ENCODE measurements at places on chromosomes 12 and 14.
A peak's percentile ranks its signal among the peaks of the same experiment; 100 is the strongest.

DNA sequence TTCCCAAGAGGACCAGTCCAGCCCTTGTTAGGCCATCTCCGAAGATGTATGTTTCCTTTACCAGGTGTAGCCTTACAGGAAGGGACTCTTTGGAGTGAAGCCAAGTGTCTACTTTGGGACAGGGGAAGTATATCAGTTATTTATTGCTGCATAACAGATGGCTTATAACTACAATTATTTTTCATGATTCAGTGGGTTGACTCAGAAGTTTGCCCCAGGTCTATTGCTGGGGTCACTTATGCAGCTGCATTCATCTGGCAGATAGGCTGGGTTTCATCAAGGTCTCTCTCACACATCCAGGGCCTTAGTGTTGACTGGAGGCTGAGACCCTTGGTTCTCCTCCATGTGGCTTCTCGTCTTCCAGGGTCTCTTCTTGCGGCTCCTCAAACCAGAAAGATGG is 170.1 kb downstream of the NRXN3 start:
- no peak for DNase-seq

DNA sequence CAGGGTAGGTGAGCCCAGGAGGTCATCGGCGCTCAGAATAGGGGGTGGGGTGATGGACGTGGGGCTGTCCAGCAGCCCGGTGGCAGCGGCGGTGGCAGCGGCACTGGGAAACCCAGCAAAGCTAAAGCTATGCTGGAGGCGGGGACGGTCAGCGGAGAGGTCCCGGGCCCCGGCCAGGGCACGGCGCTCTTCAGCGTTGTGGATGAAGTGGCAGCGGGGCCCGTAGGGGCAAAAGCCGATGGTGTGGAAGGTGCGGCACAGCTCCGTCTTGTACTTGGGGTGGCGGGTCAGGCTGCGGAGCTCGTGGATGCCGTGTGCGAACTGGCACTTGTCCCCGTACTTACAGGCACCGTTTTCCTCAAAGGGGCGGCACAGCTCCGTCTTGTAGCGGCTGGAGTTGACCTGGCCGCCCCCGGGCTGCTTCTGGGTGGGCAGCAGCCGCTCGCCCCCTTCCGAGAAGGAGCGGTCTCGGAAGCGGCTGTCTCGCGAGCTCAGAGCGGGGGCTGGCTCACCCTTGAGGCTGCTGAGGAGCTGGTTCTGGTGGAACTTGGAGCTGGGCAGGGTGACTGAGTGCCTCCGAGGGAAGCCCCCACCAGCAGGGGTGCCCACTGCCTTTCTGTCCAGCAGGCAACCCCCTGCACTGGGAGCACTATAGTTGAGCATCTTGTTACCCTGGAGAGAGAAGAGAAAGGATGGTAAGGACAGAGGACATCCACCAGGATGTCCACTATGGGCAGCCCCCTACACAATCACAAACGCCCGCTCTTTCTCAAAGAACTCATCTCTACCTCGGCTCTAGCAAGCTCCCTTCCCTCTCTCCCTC is 2.8 kb downstream of the ZFP36L1 start:
- no peak for DNase-seq

DNA sequence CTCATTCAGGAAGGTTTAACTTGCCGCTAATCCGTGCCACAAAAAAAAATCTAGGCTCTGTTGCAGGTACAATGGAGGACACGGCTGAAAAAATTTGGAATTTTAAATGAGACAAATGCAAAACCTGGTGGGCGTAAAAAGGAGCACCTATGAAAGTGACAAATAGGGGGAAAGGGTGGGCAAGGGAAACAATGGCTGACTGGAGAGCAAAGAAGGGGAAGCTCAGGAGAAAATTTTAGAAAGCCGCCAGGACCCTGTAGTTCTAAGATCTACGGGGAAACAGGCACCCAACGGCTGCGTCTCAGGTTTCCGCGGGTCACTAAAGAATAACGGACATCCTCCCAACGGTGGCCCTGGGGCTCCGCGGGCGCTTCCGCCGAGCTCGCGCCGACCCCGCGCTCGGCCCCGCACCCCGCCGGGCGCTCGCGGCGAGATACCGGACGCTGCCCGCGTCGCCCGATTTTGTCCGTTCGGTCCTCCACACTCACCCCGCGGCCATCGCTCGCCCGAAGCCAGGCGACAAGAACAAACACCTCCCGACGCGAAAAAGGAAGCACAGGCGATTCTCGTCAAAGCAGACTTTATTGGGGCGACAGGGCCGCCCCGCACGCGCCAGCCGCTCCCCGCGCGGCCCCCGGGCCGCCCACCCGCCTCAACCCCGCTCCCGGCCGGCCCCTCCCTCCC is 1.1 kb upstream of the YY1 start:
- DNase-seq: no peak

DNA sequence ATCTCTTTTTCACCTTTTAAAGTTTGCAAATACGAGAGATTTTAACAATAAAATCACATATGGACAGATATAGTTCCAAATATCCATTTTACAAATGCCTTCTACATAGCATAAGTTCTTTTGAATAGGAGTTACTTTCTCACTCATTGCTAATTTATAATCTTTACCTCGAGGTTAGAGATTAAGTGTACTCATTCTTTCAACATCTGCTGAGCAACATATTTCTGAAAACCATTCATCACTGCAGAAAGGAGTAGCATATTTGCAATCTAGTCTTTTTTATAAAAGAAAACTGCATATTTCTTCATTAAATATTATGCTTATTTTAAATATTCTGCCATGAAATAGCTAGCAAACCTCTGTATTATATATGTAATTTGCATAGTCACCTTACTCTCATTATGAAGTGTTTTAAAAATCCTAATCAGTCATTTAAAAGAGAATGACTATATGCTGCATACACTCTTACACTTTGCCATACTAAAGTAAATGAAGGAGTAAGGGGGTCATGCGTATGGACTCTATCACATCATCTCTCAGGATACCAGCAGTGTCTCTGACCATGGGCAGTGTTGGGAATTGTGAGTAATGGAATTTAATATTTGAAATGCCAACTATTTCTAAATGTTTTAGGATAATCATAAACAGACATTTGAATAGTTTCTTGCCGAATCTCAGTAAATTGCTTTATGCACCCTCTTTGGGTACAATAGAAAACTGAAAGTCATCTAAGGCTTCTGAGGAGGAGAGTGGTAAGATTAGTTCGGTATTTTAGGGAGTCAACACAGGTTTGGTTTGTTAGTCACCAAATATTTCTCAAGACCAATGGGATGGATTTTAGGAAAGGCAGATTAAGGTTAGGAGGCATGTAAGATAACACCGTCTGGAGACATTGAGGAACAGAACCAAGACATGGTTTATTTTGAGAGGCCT is 524.8 kb upstream of the ATP2B1 start:
- no peak for DNase-seq

GRCh38 chr14:35898217-35898775 is 72.2 kb downstream of the BRMS1L start:
- DNase-seq: no peak

- DNase-seq: peak; percentile 79
Measured at GRCh38 chr12:89384050-89384758, 31.9 kb upstream of the DUSP6 start.

DNA sequence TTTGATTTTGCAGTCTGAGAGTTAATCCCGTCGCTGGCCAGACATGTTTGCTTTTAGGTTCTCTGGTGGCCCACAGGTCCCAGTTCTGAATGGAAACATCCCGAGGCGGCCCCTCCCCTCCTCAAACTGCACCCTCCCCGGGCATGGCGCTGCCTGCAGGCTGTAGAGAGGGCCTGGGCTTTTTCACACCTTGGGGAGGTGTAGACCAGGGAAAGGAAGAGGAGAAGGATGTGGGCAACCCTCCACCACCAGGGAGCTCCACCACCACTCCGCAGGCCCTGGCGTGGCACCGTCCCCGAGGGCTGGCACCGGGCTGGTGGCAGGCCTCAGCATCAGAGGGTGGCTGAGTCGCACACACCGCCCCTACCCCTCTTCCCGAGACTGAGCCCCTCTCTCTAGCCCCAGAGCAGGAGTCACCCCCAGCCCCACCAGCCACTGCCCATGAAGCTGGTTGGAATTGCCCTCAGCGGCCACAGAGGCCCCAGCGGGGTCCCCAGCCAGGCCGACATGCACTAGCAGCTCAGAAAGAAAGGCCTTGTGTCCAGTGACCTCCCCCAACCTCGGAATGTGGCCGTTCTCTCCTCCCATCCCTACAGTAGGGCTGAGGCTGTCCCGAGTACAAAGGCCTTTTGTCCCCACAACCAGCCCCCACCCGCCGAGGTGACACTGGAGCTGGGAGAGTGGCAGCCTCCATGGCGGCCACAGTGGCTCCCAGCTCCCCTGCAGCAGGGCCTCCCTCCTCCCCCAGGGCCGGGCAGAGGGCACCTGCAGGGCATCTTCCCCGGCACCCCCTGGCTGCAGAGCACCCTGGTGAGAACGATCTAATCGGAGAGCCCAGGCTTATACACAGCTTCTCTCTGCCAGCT is 23.5 kb upstream of the INF2 start:
- DNase-seq: no peak

- no peak for DNase-seq
Measured at GRCh38 chr14:93137864-93138263, 22.1 kb upstream of the ITPK1 start.

- no peak for DNase-seq
Measured at GRCh38 chr12:49982246-49983087, 9.7 kb downstream of the AQP6 start.

- DNase-seq: peak; percentile 43
Measured at GRCh38 chr12:30996255-30996654, 69.7 kb downstream of the TSPAN11 start.
